Transverse colon (tissue), 4 donors: ENCODE measurements at places on chromosomes 6 and 20. TPM values are rescaled to one million over a fixed set of nuclear protein-coding genes. Genes with fewer than 3 reads are reported as not detected.

GRCh38 chr20:41359541-41360011, 7.0 kb downstream of the EMILIN3 start:
- H3K4me3 ChIP-seq, result no peak overlapping the region
- no peaks in the 10 kb centered on the region for H3K36me3 ChIP-seq
- no peak overlapping the region for H3K27ac ChIP-seq

DNA sequence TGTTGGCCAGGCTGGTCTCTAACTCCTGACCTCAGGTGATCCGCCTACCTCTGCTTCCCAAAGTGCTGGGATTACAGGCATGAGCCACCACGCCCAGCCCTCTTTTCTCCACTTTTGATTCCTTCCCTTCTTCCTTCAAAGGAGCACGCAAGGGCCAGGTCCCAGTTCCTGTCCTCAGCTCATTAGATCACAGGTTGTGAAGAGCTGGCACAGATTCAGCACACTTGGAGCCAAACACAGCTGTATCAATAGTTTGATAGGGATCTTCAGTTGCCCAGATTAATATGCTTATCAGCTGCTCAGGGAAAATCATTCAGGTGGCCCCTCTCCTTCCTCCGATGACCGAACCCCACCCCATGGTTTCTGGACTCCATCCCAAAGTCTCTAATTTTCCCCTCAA, 14.4 kb upstream of the SLC22A23 start:
- H3K27me3 ChIP-seq, result no peaks in the 10 kb centered on the region
- no peaks in the 10 kb centered on the region for H3K36me3 ChIP-seq
- no peaks in the 10 kb centered on the region for H3K4me1 ChIP-seq

DNA sequence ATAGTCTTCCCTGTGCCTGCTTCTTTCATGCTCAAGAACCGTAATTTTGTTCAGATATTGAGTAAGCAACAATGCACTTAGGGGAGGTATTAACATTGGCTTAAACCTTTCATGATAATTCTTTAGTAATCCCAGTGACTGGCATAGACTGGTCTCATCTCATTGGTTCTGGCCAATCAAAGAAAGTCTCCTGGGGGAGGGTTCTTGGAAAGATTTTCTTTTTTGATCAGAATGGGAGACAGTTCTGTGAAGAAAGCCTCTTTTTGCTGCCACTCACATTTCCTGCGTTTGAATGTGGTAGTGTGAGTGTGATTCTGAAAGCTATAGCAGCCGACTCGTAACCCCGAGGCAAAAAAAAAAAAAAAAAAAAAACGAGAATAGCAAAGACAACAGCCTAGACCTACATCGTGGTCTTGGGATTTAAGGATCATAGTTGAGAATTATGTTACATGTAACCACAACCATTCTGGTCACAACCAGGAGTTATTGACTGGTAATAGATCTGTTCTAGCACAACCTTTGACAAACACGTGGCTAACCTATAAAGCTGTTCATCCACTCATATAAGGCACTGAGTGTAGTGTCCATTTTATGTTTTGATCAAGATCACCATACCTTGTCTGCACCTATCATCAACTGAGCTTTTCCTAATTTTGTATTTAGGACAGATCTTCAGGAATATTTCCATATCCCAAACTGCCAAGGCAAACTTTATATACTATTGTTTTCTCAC, 15.1 kb upstream of the TMEM217 start:
- H3K27me3 ChIP-seq, result no peaks in the 10 kb centered on the region
- no peak overlapping the region for H3K4me3 ChIP-seq
- H3K36me3 ChIP-seq, result no peaks in the 10 kb centered on the region
- DNase-seq, result no peak
- no peak overlapping the region for H3K27ac ChIP-seq

- H3K4me1 ChIP-seq, result peaks cover 27% of the 10 kb centered on the region
- DNase-seq, result no peak
- no peak overlapping the region for H3K27ac ChIP-seq
- no peak overlapping the region for H3K4me3 ChIP-seq
- H3K27me3 ChIP-seq, result peaks cover 89% of the 10 kb centered on the region
- H3K36me3 ChIP-seq, result no peaks in the 10 kb centered on the region
Measured at GRCh38 chr6:10407018-10407673, 7.7 kb downstream of the TFAP2A start.

- DNase-seq, result no peak
- no peaks in the 10 kb centered on the region for H3K27me3 ChIP-seq
- H3K4me3 ChIP-seq, result no peak overlapping the region
- H3K4me1 ChIP-seq, result peaks cover 28% of the 10 kb centered on the region
- no peaks in the 10 kb centered on the region for H3K36me3 ChIP-seq
Measured at GRCh38 chr6:13392462-13392861, 64.1 kb upstream of the TBC1D7 start.

- no peaks in the 10 kb centered on the region for H3K36me3 ChIP-seq
- H3K27me3 ChIP-seq, result peaks cover 7% of the 10 kb centered on the region
- no peak for DNase-seq
Measured at GRCh38 chr6:160951187-160952030, 40.2 kb upstream of the MAP3K4 start.

- H3K27me3 ChIP-seq, result no peaks in the 10 kb centered on the region
- peaks cover 43% of the 10 kb centered on the region for H3K4me1 ChIP-seq
- peak overlapping the region; percentile 83 for H3K27ac ChIP-seq
- H3K36me3 ChIP-seq, result no peaks in the 10 kb centered on the region
Measured at GRCh38 chr6:111552241-111552744, 53.4 kb downstream of the TRAF3IP2 start.

DNA sequence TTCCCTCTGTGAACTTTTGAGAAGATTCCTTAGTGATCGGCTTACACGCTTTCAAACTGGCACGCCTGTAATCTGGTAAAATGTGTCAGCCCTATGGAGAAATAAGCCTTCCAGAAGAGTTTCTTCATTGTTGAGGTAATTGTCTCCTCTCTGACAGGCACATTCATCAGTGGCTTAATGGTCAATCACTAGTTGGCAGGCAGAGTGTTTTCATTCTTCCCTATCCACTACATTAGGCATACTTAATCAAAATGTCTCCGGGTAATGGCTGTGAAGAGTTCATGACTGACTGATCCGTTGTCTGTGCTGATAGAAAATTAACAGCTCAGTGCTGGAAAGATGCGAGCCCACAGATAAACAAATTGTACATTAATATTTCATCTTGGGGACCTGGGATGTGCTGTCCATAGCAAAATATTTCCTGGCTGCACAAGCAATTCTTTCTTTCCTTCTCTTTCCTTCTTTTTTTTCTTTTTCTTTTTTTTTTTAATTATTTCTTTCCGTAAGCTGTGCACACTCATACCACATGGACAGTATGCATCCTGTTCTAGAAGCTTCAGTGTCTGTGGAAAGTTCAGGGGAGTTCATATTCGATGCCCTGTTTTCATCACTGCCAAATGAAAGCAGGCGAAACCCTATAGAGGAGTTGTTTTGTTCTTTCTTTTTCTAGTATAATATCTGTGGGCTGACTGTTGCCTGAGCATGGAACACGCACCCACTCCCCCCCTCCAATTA, 31.4 kb downstream of the TSHZ2 start:
- no peak for DNase-seq
- no peaks in the 10 kb centered on the region for H3K4me1 ChIP-seq
- no peaks in the 10 kb centered on the region for H3K27me3 ChIP-seq
- no peak overlapping the region for H3K4me3 ChIP-seq
- no peaks in the 10 kb centered on the region for H3K36me3 ChIP-seq

GRCh38 chr6:119324718-119325117, 24.8 kb downstream of the MAN1A1 start:
- no peaks in the 10 kb centered on the region for H3K27me3 ChIP-seq
- H3K4me1 ChIP-seq, result peaks cover 7% of the 10 kb centered on the region
- no peak for DNase-seq
- H3K36me3 ChIP-seq, result no peaks in the 10 kb centered on the region

DNA sequence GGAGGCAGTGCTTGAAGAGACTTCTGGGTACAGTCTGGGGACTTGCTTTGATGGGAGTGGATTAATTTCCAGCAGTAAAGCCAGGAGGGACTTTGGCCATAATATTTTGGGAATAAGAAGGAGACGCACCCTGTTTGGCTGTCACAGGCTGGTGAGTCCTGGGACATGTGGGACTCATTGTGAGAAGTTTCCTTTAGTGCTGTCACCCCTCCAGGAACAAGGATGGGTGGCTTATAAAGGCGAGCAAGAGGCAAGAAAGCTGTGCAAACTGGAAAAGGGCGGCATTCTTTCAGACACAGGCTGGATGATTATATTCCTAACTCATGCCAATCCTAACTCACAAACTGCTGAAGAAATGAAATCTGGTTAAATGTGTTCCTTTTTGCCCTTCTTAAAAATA, 77.5 kb upstream of the KCNK16 start:
- no peak overlapping the region for H3K27ac ChIP-seq
- H3K36me3 ChIP-seq, result no peaks in the 10 kb centered on the region
- no peak overlapping the region for H3K4me3 ChIP-seq
- H3K4me1 ChIP-seq, result no peaks in the 10 kb centered on the region
- DNase-seq, result no peak

DNA sequence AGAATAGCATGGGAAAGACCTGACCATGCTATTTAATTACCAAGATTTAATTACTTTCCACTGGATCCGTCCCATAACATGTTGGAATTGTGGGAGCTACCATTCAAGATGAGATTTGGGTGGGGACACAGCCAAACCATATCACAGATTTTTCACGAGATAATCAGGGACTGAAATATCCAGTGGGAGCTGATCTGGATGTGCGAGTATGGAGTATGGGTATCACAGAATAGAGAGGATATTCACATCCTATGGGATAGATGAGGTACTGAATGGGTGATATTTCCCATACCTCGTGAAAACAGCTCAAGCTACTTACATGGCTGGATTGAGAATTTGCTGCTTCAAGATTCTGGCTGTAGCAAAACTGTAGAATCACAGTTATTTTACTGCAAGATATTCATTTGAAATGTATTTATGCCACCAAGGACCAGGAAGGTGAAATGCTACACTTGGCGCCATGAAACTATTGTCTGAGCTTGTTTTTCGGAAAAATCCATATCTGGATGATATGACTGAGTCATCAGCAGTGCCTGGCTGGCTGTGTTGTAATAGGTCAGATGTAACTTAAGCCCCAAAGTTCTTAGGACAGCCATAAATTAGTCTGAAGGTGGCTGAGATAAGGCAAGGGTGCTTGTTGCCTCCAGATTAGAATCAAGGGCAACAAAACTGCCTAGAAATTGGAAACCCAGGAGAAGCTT, 29.8 kb downstream of the KCNS1 start:
- H3K36me3 ChIP-seq, result peaks cover 13% of the 10 kb centered on the region
- DNase-seq, result no peak
- H3K27me3 ChIP-seq, result no peaks in the 10 kb centered on the region
- no peaks in the 10 kb centered on the region for H3K4me1 ChIP-seq
- H3K27ac ChIP-seq, result no peak overlapping the region
- no peak overlapping the region for H3K4me3 ChIP-seq

GRCh38 chr20:37442547-37442946, 78.5 kb upstream of the NNAT start:
- no peak overlapping the region for H3K4me3 ChIP-seq
- no peak overlapping the region for H3K27ac ChIP-seq
- no peaks in the 10 kb centered on the region for H3K36me3 ChIP-seq
- no peaks in the 10 kb centered on the region for H3K27me3 ChIP-seq

DNA sequence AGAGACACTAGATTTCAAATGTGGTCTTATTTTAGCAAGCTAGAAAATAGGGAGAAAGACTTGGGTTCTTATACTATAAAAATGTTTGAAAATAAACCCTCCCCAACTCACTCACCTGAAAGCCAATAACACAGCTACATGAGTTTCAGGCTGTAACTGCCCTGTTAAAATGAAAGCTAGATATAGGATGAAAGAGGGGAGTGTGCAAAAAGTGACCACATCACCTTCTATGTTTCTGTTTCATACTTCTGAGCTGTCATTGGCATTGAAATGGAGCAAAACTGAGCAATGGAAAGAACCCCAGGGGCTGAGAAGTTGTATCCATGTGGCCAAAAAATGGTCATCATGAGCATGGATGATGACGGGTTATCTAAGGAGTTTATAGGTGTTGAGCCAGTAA, 148.1 kb upstream of the TENT5A start:
- no peaks in the 10 kb centered on the region for H3K27me3 ChIP-seq
- peaks cover 10% of the 10 kb centered on the region for H3K4me1 ChIP-seq
- H3K4me3 ChIP-seq, result no peak overlapping the region
- no peak for DNase-seq
- no peak overlapping the region for H3K27ac ChIP-seq

- peaks cover 17% of the 10 kb centered on the region for H3K36me3 ChIP-seq
- H3K27me3 ChIP-seq, result no peaks in the 10 kb centered on the region
- no peak overlapping the region for H3K4me3 ChIP-seq
- no peak for DNase-seq
- no peak overlapping the region for H3K27ac ChIP-seq
- H3K4me1 ChIP-seq, result peaks cover 4% of the 10 kb centered on the region
Measured at GRCh38 chr20:49874696-49875095, 40.6 kb downstream of the SPATA2 start.

DNA sequence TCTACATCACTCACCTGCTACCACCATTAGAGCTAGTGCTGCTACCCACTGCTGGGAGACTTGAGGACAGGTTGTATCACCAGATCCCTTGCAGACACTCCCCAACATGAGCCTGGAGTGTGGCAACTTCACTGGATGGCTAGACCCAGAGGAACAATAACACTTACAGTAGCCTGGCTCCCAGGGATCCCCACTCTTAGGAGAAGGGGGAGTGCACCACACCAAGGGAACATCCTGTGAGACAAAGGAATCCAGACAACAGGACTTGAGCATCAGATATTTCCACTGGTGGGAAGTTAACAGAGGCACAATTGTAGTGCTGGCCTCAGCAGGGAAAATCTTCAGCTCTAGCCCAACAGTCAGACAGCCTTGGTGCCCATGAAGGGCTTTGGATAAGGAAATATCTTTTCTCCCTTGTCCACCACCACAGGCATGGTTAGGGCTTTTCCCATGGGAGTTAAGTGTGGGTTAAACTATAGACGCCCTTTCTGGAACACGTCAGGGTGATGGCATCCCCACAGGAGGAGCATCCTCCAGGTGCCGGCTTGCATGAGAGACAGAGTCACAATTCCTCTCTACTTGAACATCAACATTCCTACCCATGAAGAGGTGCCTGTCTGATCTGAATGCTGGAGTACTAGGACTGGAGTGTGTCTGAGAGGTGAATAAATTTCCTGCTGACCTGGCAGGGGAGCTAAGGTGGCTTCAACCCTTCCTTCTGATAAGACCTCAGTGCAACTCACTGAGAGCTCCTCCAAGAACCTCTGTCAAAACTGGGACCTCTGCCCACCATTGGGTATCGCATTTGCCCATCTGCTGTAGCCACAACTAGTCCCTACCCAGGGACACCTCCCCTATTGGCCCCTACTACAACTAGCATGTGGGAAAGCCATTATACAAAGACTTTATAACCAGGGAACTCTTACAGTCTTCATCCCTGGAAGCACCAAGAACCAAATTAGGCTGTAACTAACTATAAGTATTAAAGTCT, 55.4 kb upstream of the SIRPG start:
- no peaks in the 10 kb centered on the region for H3K4me1 ChIP-seq
- no peaks in the 10 kb centered on the region for H3K27me3 ChIP-seq
- no peak overlapping the region for H3K4me3 ChIP-seq
- DNase-seq, result no peak
- no peak overlapping the region for H3K27ac ChIP-seq

MCCD1 gene
- not detected for total RNA-seq

ERVFRD-1 gene
- not detected for total RNA-seq

SRMS gene
- total RNA-seq, result not detected

APOM gene
- 5.5 TPM for total RNA-seq

FOXO3 gene
- 66.1 TPM for total RNA-seq

PMEPA1 gene
- total RNA-seq, result 10.8 TPM
